ENCODE measurements at places on chromosomes 4 and X.

GRCh38 chr4:55396308-55397125 is 760 bp downstream of the TMEM165 start:
- DNase-seq = no peak

DNA sequence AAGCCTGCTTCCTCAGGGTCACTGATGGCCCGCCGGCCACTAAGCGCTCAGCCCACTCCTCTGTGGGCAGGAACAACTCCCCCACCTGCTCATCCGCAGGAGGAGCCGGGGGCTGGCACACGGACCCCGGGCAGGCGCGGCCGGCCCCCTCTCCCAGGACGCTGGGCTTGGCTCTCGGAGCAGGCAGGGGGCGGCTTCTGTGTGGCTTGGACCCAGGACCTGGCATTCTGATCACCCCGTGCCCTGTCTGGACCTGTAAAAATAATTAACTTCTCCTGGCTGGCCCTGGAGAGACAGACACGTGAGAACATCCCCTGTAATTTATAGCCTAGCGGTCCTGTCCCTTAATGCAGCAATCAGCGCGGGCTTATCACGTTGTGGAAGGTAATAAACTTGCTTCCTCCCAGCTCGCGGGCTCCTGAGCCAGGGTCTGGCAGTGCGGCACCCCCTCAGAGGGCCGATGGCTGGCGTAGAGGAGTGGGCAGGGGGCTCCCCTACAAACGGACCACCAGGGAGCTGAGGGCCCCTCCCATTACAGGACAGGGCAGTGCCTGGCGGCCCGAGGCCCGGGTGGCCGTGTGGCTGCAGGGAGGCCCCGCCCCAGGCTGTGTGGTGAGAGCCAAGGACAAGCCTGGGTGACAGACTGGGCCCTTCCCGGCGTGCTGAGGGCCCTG is 84.5 kb upstream of the NKX1-1 start:
- no peak for DNase-seq

DNA sequence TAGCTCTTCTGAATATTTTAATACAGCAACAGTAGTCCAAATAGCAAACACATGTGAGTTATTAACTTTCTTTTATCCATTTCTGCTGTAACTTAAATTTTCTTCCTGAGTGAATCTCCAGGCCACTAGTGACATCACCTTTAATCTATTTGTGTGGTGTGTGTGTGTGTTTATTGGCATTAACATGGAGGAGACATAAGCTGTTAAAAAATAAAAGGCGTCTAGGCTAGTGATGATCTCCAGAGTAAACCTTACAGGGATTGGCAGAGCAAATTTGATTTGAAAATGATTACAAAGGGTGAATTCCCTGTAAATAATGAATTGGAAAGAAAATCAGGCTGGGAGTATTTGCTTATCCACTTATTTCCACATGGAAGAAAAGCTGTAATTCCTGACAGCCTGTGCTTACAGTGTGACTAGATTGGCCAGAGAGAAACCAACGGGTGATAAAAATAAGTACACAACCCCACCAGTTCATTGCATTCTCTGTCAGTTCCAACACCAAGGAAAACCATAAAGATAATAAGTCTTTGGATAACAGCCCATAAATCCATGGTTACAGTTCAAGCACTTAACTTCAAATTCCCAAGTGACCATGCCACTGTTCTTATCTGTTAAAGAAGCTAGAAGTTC is 186.1 kb downstream of the ENOX2 start:
- DNase-seq = no peak

DNA sequence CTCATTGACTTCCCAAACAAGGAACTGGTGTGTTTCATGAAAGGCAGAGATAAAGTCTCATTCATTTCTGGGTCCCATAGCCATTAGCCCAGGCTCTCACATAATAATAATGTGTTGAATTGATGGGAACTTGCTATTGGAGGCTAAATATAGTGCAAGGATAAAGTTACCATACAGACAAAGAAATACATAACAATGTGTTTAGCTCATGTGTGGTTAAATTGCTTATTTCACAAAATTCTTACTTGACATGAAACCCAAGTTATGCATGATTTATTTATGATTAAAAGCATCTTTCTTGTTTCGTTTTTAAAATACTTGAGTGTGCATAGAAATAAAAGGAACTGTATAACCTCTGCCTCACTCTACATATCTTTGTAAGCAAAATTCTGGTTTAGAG is 37.3 kb upstream of the LPAR4 start:
- no peak for DNase-seq

DNA sequence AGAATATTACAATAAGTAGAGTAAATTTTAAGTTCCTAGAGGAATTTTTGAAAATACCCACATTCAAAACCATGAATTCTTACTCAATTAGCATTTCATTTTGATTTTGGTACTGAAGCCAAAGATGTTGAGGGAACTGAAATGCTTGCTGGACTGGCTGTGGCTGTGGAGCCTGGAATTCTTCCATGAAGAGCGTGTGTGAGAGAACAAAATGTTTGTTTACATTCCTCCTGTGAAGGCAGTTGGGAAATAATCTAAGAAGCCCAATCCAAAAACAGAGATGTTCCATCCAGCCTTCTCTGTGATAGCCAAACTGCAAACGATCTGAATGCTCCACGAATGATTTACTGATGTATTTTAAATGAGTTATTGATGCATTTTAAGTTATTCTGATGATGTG is 3.8 kb upstream of the ADH1B start:
- DNase-seq = no peak

DNA sequence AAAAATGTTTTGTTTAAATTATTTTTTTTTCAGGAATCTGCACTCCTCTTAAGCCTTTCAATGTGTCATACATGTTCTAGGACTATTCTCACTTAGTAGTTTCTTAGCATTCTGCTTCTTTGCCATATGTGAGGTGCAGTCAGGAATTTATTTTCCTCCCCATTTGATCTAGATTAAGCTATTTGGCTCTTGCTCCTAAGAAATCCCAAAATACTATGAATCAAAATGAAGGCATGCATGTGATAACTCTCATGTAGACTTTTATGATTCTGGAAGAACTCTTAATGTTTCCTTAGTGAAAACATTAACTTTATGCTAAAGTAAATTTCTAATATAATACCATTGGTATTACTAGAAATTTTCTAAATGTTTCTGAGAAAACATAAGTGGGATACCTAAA is 664.5 kb downstream of the RAPGEF2 start:
- no peak for DNase-seq

- DNase-seq = no peak
These were observed 10.6 kb upstream of the ANXA5 start for GRCh38 chr4:121707344-121707743.

- DNase-seq = no peak
These were observed 12.5 kb downstream of the SEC24D start for GRCh38 chr4:118823471-118823870.

GRCh38 chrX:152642931-152643564 is 5.4 kb downstream of the GABRQ start:
- DNase-seq = no peak

DNA sequence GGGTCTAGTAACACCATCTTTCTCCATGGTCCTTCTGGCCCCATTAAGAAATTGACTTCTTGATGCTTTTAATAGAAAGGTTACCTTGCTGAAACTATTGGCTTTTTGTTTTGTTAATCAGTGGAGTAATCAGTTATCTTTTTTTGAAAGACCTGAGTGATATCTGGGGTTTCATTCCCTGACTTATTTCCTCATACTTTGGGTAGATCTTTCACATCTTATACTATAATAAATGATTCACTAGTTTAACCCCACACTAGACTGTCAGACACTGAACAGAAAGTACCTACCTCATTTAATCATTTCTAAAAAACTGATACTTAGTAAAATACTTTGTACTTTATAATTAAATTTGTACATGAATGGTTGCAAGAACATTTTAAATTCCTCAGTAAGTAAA is 1021.1 kb downstream of the STIM2 start:
- no peak for DNase-seq

DNA sequence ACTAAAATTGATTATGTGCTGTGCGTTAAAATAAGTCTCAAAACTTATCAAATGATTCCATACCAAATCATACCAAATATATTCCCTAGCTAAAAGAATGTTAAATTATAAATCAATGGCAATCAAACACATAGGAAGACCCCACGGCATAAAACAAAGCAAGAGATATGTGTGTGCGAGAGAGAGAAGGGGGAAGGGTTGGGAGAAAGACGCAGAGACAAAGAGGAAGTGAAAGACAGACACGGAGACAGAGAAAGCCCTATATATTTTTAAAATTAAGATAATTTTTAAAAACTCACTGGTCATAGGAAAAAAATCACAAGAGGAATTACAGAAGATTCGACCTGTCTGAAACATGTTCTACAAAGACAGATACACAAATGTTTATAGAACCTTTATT is 371.4 kb downstream of the NLGN4X start:
- DNase-seq = no peak

DNA sequence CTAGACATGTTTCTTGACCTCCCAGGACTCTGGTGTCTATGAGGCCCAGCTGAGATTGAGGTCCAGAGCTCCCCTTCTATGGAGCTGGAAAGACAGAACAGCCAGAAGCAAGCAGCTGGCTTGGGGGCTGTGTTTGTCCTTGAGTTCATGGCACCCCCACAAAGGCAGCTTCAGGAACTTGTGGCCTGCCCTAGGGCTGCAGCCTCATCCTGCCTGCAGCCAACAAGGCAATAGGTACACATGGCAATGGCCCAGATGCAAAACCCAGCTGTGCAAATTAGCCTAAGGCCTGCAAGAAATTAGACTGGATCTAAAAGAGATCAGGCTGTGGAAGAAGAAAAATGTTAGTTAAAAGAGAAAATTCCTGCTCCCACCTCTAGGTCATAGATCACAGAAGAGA is 131.7 kb upstream of the NALF2 start:
- no peak for DNase-seq

DNA sequence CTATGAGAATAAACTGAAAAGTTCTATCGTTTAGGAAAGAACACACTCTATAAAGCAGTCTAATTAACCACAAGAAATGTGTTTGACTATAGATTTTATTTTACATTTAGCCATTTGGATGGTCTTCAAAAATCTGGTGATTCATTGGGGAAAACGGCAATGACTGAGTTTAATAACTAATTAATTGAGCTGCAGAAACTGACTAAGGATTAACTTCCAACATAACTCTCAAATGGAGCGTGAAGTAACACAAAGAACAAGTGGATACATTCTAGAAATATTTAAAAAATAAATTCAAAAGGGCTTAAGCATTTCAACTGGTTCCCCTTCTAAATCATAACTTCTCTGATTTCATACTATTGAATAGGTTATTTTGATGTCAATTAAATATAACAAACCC is 1582.4 kb downstream of the PCDH18 start:
- DNase-seq = no peak

GRCh38 chr4:81631958-81632441 is 160.3 kb upstream of the RASGEF1B start:
- no peak for DNase-seq

GRCh38 chr4:55547466-55547770 is 709 bp upstream of the CLOCK start:
- no peak for DNase-seq

DNA sequence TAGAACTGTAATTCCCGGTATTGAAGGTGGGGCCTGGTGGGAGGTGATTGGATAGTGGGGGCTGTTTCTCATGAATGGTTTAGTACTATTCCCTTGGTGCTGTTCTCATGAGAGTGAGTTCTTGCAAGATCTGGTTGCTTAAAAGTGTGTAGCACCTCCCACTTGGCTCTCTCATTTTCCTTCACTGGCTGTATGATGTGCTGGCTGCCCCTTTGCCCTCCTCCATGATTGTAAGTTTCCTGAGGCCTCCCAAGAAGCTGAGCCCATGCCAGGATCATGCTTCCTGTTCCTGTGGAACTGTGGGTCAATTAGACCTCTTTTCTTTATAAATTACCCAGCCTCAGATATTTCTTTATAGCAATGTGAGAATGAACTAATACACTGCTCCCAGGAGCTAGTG is 8.7 kb downstream of the ANXA10 start:
- DNase-seq = no peak

- no peak for DNase-seq
These were observed 359.1 kb downstream of the ZNF674 start for GRCh38 chrX:46185923-46186810.
